Heart right ventricle (tissue), 16 donors: ENCODE measurements at places on chromosomes 1 and 21. TPM values are rescaled to one million over a fixed set of nuclear protein-coding genes. Genes with fewer than 3 reads are reported as not detected.

TRPM2 gene
- total RNA-seq, result 0.46 TPM

LRRC7 gene
- 0.81 TPM for total RNA-seq

CLCA1 gene
- total RNA-seq, result not detected

IL22RA1 gene
- total RNA-seq, result 0.15 TPM

ADGRL2 gene
- 53.9 TPM for total RNA-seq

TEDDM1 gene
- not detected for total RNA-seq

RAB3B gene
- not detected for total RNA-seq

RCOR3 gene
- 59.4 TPM for total RNA-seq

CR2 gene
- total RNA-seq, result not detected

LYSMD1 gene
- total RNA-seq, result 11.8 TPM

PALMD gene
- 114 TPM for total RNA-seq

FAM151A gene
- total RNA-seq, result 0.94 TPM

SPRR2A gene
- not detected for total RNA-seq

GPATCH2 gene
- total RNA-seq, result 10.6 TPM

LCK gene
- 7.1 TPM for total RNA-seq

TMEM240 gene
- 3.7 TPM for total RNA-seq

GAS5 gene
- 41.7 TPM for total RNA-seq

CREB3L4 gene
- total RNA-seq, result 3.4 TPM

NES gene
- 182 TPM for total RNA-seq

LAMC2 gene
- 0.68 TPM for total RNA-seq

COL11A1 gene
- total RNA-seq, result 0.15 TPM

CRNN gene
- not detected for total RNA-seq

SPATA17 gene
- 0.62 TPM for total RNA-seq
